ENCODE measurements at places on chromosomes 5 and 9. TPM values are rescaled to one million over a fixed set of nuclear protein-coding genes. Genes with fewer than 3 reads are reported as not detected.
A peak's percentile ranks its signal among the peaks of the same experiment; 100 is the strongest.

DNA sequence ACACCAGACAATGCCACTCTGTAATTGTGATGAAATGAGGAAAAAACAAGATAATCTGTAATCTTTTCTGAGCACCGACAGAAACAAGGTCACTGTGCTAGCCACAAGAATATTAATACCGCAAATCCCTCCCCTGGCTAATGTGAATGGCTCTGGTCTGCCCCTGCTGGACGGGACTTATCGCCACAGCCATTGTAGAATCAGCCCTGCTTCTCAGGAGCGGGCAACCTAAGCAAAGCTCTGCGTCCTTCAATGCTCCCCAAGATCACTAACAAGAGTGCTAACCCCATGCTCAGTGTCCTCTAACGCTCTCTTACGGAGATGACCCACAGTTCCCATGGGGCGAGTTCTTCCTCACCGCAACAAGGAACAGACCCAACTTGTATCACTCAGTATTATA lies 42.7 kb downstream of the OR2V1 start:
- no peaks in the 10 kb centered on the region for H3K27me3 ChIP-seq
- DNase-seq = no peak
- H3K36me3 ChIP-seq = no peaks in the 10 kb centered on the region
- H3K4me1 ChIP-seq = no peaks in the 10 kb centered on the region

- no peaks in the 10 kb centered on the region for H3K27me3 ChIP-seq
- H3K4me1 ChIP-seq = no peaks in the 10 kb centered on the region
- no peak overlapping the region for H3K4me3 ChIP-seq
- no peak overlapping the region for H3K27ac ChIP-seq
Measured at GRCh38 chr5:79837761-79838551, 148.3 kb downstream of the CMYA5 start.

- no peak overlapping the region for H3K4me3 ChIP-seq
- H3K4me1 ChIP-seq = no peaks in the 10 kb centered on the region
- H3K36me3 ChIP-seq = no peaks in the 10 kb centered on the region
- DNase-seq = no peak
Measured at GRCh38 chr9:26856413-26857032, 36.1 kb downstream of the CAAP1 start.

GRCh38 chr5:135177591-135177990 lies 143.6 kb upstream of the PITX1 start:
- no peaks in the 10 kb centered on the region for H3K27me3 ChIP-seq
- H3K4me1 ChIP-seq = no peaks in the 10 kb centered on the region
- no peak for DNase-seq
- no peak overlapping the region for H3K4me3 ChIP-seq
- H3K27ac ChIP-seq = no peak overlapping the region

GRCh38 chr9:76984486-76984885 lies 35.0 kb upstream of the FOXB2 start:
- H3K4me1 ChIP-seq = no peaks in the 10 kb centered on the region
- H3K4me3 ChIP-seq = no peak overlapping the region
- H3K36me3 ChIP-seq = no peaks in the 10 kb centered on the region
- DNase-seq = peak; percentile 64

- no peak overlapping the region for H3K27ac ChIP-seq
- DNase-seq = no peak
- H3K4me1 ChIP-seq = no peaks in the 10 kb centered on the region
- no peaks in the 10 kb centered on the region for H3K36me3 ChIP-seq
Measured at GRCh38 chr9:112097712-112098688, 77.1 kb downstream of the SUSD1 start.

DNA sequence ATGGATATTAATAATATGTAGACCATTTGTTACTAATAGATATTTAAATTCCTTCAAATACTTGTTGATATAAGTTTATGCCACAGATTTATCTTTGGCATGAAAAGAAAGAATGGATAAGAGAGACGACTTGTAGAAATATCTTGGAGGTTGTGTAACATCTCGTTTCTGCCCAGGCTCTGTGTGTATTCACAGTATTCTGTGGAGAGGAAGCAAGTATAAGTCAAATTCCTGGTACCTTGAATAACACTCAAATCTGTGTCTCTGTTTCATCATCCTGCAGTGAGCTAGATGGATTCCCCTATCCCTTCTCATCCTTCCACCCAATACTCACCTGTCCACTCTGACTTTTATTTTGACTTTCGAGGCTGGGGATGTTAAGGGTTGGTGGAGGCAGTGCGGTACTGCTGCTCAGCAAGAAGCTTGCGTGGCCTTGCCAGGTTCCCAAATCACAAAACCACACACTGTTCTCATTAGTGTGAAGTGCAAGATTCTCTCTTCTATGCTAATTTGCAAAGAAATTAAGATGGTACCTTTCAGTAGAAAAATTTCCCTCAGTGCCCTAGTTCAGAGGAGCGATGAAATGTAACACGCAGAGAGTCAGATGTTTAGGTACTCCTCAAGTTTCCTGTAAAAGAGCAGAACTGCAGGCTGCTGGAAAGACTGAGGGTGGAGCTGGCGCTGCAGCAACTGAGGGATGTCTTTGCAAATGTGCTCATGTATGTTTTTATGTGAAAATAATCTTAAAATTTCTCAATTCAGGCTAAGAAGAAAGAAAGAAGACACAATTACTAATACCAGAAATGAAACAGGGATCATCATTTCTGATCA lies 42.6 kb upstream of the ANKRD18A start:
- H3K36me3 ChIP-seq = no peaks in the 10 kb centered on the region
- H3K27ac ChIP-seq = no peak overlapping the region
- no peaks in the 10 kb centered on the region for H3K4me1 ChIP-seq

GRCh38 chr5:141855265-141856036 lies 22.8 kb downstream of the PCDH1 start:
- no peak for DNase-seq
- H3K4me1 ChIP-seq = no peaks in the 10 kb centered on the region
- H3K4me3 ChIP-seq = no peak overlapping the region

DNA sequence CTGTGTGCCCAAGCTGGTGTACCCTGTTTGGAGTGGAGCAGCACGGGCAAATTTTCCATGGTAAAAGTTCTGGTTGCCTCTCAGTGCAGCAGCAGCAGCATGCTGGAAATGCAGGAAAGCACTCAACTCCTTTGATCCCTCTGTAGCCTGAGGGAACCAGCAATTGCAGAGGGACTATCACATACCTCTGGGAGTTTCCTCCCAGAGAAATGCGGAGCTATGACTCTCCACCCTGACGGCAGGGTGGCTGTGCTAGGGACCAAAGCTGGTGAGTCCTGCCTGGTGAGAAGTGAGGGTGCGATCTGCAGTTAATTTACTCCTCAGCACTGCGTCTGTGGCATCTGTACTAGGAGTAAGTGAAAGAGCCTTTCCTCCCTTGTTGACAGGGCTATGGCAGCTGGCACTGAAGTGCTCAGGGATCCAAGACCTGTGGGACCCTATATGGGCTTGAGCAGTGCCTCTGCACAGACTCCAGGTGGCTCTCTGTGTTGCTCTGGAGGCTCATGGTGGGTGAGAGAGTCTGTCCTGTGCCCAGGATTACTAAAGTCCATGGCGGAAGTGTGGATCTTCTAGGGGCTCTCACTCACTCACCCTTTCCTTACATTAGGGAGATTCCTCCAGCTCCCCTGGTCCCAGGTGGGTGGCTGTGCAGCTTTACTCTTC lies 601.2 kb upstream of the TYRP1 start:
- no peak overlapping the region for H3K4me3 ChIP-seq
- no peak overlapping the region for H3K27ac ChIP-seq
- no peaks in the 10 kb centered on the region for H3K36me3 ChIP-seq
- no peaks in the 10 kb centered on the region for H3K27me3 ChIP-seq
- DNase-seq = no peak
- no peaks in the 10 kb centered on the region for H3K4me1 ChIP-seq

DNA sequence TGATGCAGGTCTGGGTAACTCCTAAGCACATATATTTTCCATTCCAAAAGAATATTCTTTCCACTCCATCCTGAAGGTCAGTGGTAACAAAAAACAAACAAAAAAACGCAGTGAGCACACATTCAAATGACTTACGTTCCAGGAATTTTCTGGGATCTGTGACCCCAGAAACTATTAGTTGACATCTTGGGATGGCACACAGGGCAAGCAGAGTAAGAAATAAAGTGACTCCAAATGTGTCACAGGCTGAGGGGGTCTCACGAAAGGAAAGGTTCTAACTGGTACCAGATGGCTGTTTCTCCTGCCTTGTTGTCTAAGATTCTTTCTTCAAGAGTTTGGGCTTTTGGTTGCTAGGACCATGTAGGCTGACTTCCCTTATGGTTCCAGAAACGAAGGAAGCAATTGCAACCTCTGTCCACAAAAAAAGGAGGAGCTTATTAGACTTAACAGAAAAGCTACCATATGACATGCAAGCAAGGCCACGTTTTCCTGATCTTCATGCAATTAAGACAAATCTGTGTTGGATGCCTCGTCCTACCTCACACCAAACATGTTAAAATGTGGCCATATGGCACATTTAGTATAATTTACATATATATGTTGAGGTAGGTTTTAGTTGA lies 32.7 kb downstream of the PTGS1 start:
- H3K4me1 ChIP-seq = no peaks in the 10 kb centered on the region
- H3K27me3 ChIP-seq = no peaks in the 10 kb centered on the region
- DNase-seq = no peak
- H3K4me3 ChIP-seq = no peak overlapping the region
- no peak overlapping the region for H3K27ac ChIP-seq

DNA sequence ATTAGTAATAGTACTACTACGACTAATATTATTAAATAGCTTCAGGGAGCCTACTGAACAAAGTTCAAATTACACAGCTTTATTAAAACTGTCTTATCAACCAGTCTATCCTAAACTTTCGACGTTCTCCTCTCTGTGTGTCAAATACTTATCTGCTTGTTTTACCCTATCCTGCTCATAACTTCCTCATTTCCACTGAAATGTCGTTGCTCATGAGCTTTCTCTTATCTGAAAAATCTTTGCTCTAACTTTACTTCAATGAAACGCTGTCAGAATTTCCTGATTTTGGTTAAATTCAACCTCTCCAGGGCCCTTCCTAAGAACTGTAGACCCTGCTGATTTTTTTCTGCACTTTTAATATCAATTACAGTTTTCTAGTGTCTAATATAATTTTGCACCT lies 1431.0 kb upstream of the WWC1 start:
- no peak overlapping the region for H3K27ac ChIP-seq
- H3K27me3 ChIP-seq = no peaks in the 10 kb centered on the region
- H3K36me3 ChIP-seq = no peaks in the 10 kb centered on the region
- H3K4me1 ChIP-seq = no peaks in the 10 kb centered on the region
- no peak overlapping the region for H3K4me3 ChIP-seq

The PRLR gene
- total RNA-seq = 3.2 TPM

The HSPB3 gene
- 1.5 TPM for total RNA-seq

The CEL gene
- 3.6 TPM for total RNA-seq

The LCN2 gene
- total RNA-seq = 1.1 TPM

Measured in aorta (tissue), 5 donors.